Activated CD8-positive, alpha-beta memory T cell treated with anti-CD3 and anti-CD28 coated beads for 36 hours (primary cell): ENCODE measurements at places on chromosomes 2 and 18. TPM values are rescaled to one million over a fixed set of nuclear protein-coding genes. Genes with fewer than 3 reads are reported as not detected.

Gene IL1R2
- total RNA-seq: 1.5 TPM

Gene USP34
- total RNA-seq: 72.1 TPM

Gene SP9
- total RNA-seq: not detected

Gene IL18R1
- total RNA-seq: 25.8 TPM

Gene MORN2
- total RNA-seq: 13.9 TPM
